ENCODE measurements at places on chromosomes 7 and 10.

DNA sequence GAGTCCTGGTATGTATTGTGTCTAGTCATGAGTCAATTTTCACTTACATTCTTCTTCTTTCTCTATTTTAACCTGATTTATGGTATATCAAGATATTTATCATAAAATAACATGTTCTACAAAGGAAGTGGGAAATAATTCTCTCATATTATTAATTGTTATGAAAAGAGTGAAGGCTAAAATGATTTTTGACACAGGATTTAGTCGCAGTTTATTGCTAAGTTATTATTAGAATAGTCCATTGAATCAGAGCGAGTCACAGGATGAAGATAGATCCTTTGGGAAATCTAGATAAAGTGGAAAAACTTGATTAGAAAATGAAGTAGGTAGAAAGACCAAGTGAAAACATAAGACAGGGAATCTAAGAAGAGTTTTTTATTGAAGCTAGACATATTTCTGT is 184.3 kb upstream of the DGKB start:
- no peak for DNase-seq

- no peak for DNase-seq
These were observed 26.2 kb downstream of the GPER1 start for GRCh38 chr7:1114088-1114487.

- DNase-seq, result no peak
These were observed 425.4 kb downstream of the RPS24 start for GRCh38 chr10:78458983-78459638.

- DNase-seq, result no peak
These were observed 270.4 kb downstream of the HGF start for GRCh38 chr7:81499262-81500116.

- no peak for DNase-seq
These were observed 28.6 kb upstream of the DMBT1 start for GRCh38 chr10:122531939-122532338.

- no peak for DNase-seq
These were observed 166.0 kb downstream of the ACTR3B start for GRCh38 chr7:152925412-152926147.

DNA sequence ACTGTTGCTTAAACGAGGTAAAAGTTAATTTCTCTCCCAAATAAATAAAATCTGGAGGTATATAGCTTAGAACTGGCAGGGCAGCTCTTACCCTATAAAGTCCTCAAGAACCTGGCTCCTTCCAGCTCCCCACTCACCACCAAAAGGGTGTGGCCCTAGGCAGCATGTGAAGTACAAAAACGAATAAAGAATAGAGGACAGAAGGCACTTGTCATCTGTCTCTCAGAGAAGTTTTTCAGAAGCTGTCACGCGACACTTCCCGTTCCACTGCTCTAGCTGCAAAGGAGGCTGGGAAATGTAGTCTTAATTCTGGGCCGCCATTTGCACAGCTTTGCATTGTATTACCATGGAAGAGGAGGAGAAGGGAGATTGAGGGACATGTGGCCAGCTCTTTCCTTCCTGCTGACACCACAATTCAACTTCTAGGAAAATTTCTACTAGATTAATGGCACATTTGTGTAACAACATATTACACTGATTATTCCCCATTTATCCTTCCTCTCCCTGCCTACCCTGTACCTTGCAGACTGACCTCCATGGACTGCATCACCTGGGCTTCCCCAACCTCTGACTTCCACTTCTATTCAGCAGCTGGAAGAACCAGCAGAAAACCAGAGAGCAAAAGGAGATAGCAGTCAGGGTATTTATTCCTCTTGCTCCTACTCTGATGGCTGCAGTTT is 62.2 kb downstream of the CCDC71L start:
- no peak for DNase-seq

GRCh38 chr10:100879741-100880360 is 32.9 kb upstream of the SLF2 start:
- no peak for DNase-seq

DNA sequence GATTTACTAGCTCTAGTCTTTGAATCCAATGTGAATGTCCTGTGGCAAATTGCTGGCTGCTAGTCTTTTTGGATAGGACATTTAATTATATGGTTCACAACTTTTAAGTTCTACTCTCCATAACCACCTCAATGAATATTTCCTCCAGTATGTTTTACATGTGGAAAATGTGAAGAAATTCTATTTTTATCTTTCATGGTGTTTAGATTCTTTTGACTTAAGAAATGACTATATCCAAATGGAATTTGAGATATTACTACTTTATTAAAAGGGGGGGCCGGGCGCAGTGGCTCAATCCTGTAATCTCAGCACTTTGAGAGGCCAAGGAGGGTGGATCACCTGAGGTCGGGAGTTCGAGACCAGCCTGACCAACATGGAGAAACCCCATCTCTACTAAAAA is 202.0 kb downstream of the ARL4A start:
- DNase-seq, result no peak

DNA sequence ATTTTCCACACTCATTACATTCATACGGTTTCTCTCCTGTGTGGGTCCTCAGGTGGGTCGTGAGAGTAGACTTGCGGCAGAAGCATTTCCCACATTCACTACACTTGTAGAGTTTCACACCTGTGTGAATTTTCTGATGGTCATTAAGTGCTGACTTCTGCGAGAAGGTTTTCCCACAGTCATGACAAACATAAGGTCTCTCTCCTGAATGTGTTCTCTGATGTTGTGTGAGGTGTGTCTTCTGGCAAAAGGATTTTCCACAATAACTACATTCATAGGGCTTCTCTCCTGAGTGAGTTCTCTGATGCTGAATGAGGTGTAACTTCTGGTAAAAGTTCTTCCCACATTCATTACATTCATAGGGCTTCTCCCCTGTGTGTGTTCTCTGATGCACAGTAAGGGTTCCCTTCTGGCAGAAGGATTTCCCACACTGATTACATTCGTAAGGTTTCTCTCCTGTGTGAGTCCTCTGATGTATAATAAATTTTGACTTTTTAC is 15.1 kb downstream of the ZNF12 start:
- no peak for DNase-seq

DNA sequence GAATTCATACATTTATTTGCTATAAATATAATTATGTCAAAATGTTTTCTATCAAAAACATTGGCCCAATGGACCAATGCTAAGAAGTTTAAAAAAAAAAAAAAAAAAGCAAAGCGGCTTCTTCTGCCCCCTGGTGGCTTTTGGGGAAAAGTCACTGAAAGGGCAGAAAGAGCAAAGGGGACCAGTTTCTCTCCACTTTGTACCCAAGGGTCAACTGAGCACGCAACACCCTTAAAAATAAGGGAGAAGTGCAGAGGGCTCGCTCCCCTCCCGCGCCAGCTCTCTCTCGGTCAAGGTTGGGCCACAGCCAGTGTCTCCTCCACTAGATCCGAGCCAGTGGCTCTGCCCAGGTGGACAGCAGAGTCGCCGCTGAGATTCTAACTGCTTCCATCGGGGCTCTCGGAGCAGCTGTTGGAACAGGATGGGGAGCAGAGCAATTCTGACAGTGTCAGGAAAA is 136.4 kb upstream of the FGFR2 start:
- peak; percentile 13 for DNase-seq

GRCh38 chr7:12504149-12504548 is 66.4 kb upstream of the SCIN start:
- DNase-seq, result no peak

DNA sequence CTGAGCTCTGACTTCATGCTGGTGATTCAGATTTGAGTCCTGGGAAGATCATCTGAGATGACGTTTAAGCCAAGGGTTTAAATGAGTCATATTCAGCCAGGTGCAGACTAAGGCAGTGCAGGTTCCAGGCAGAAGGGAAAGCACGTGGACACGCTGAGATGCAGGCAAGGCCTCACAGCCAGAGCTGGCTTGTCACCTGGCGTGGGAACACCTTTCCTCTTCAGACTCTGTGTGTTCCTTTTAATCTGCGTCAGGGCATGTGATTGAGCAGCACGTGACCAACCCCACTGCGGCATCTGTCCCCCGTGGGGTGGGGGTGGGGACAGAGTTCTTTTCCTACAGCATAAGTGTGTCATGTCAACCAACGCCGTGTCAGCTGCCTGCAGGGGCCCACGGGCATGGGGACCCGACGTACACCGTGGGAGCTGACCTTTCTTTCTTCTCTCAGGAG is 10.7 kb upstream of the IDI2 start:
- no peak for DNase-seq

GRCh38 chr7:50780436-50780835 is 2.3 kb downstream of the GRB10 start:
- no peak for DNase-seq

- DNase-seq, result no peak
These were observed 343.4 kb downstream of the PRPF18 start for GRCh38 chr10:13930120-13930519.

DNA sequence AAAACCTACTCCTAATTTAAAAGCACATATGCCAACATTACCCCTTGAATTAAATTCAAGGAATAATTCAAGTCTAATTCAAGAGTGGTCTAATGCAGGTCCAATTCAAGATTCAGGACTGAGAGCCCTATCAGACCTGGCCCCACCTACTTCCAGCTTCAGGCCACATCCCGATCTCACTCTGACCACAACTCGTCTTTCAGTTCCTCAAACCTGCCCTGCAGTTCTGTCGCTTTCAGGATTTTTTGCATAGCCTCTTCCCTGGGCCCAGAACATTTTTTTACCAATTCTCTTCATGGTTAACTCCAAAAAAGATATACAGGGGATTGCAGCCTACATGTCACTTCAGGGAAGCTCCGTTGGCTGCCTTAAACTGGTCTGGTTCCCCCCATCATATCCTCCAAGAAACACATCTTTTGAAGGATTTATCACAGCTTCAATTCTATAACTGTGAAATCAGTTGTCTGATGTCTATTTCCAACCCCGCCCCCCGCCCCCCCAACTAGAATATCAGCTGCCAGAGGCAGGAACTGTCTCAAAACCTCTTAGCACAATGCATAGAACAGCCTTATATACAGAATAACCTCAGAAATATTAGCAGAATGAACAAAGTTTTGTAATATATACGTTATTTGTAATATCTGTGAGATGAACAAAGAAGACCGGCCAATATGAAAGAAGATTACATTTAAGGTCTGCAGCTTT is 20.8 kb downstream of the CCDC6 start:
- DNase-seq, result peak; percentile 7

- DNase-seq, result no peak
These were observed 56.2 kb upstream of the DPYSL4 start for GRCh38 chr10:132130286-132131265.

- DNase-seq, result no peak
These were observed 10.9 kb upstream of the AP5Z1 start for GRCh38 chr7:4764402-4765007.

GRCh38 chr10:68110027-68110426 is 739 bp downstream of the MYPN start:
- no peak for DNase-seq

DNA sequence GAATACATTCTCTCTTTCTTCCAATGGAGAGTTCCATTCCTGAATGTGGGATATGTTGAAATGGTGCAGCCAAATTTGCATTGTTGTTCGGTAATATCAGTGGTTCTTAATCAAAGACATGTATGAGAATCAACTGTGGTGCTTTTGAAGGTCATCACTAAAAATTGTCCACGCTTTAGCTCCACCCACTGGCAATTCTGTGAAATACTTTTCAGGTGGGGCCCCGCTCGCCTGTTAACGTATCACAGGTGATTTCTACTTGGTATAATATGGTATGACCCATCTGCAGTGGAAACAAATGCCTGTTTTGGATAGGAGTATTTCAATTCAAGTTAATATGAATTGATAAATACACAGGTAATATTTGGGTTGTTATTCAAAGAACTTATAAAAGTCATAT is 178.4 kb downstream of the NSUN6 start:
- DNase-seq, result no peak

GRCh38 chr10:95389982-95390381 is 99.2 kb upstream of the PDLIM1 start:
- no peak for DNase-seq

GRCh38 chr7:56188823-56189346 is 72.7 kb upstream of the NUPR2 start:
- DNase-seq, result no peak

GRCh38 chr7:144653449-144653848 is 182.4 kb downstream of the TPK1 start:
- DNase-seq, result no peak

GRCh38 chr7:67760971-67761370 is 764.3 kb downstream of the TYW1 start:
- DNase-seq, result no peak

DNA sequence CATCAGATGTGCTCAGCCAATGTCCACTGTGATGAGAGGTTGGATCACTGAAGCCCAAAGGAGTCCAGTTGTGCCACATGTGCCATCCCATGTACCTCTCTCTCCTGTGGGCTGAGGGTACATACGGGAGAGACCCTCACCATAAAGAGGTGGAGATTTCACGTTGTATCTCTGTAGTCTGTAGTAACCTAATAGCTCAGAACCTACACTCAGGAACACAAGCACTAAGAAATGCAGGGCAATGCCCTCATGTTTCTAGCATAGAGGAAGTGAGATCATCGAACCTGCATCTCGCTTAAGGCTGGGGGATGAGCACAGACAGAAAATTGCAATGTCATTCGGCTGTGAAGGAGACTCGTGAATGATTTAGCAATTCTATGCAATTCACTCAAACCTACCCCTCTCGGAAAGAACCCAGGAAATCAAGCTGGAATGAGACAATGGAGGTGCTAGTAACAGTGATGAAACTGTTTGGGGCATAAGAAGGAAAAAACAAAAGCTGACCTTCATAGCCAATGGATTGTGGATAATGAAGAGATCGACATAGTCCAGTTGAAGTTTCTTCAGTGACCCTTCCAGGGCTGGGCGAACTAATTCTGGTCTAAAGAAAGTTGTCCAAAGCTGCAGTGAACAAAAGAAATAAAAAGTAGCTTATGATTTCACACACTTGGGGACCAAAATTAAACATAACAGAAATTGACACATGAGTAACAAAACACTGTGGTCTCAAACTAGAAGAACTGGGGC is 80.3 kb upstream of the UCN3 start:
- no peak for DNase-seq

GRCh38 chr7:29626730-29627129 is 63.1 kb downstream of the PRR15 start:
- no peak for DNase-seq

DNA sequence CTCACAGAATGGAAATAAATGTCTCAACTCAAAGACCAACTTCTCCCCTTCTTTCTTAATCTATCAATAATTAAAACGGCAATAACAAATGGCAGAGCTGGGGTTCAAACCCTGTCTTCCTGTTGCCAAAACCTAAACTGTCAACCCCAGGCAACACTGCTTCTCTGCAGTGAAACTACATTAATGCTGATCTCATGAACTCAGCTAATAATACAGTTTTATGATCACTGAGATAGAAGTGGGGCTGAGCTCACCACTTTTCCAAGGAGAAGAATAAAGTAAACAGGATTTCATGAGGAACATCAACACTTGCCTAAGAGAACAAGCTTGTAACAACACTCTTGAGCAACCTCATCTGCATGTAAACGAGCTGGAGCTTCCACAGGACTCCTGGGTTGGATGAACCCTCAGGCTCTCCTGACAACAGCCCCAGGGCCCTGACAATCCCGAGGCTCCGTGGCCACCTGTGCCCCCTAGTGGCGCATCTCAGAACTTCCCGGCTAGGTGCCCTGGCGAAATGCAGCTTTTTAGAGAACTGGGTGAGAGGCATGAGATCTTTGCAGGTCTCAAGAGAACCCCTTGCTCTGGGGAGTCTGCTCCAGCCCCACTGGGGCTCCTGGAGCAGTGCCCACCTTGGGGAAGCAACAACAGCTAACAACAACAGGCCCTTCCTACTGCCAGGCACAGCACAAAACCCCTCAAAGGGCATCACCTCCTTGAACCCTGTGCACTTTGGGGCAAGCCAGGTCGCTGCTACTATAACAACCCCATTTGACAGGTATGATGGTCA is 169.3 kb downstream of the SH3PXD2A start:
- DNase-seq, result no peak
